ENCODE measurements at places on chromosomes 3 and 15. TPM values are rescaled to one million over a fixed set of nuclear protein-coding genes. Genes with fewer than 3 reads are reported as not detected.

The RTP3 gene
- total RNA-seq = not detected

The FEZF2 gene
- total RNA-seq = not detected

The IQCH gene
- 3.0 TPM for total RNA-seq

The PLA2G4E gene
- not detected for total RNA-seq

The CACNA2D2 gene
- total RNA-seq = 0.42 TPM

The CFAP91 gene
- 0.27 TPM for total RNA-seq

The ALDH1A3 gene
- 24.7 TPM for total RNA-seq

The MRAS gene
- total RNA-seq = 11.0 TPM

The CHL1 gene
- total RNA-seq = not detected

All from A549 treated with DMSO at 1 μM for 4 hours (cell line).